ENCODE measurements at places on chromosomes 7 and 10.

DNA sequence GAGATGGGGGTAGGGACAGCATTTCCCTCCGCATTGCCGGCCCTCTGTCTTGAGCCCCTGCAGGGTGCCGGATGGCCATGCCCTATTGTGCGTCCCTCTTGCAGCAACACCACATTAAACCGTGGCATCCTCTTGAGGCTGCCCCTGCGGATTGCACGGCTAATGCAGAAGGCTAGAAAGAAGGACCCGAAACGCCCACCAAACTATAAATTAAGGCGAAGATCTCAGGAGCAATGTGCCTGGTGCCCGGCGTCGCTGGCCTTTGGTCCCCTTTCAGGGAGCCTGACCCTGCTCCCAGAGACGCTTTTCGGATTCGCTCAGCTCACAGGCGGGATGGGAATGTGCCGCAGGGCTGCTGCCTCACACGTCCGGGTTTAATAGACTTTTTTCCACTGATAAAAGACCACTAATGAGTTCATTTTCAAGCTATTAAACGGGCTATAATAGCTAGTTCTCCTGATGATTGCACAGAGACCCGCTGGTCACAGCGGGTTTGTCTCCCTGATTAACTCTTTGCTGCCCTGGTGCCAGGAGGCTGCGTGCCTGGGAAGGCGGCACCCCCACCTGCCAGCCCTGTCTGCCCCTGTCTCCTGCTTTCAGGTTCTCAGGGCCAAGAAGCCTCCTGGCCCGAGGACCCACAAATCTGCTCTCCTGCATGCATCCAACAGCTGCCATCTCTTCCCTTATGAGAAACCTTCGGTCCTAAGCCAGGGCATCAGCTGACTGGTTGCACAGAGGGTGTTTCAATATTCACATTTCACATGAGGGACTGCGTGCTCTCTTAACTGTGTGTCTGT lies 128.3 kb downstream of the ADARB2 start:
- DNase-seq: no peak

- no peak for DNase-seq
Measured at GRCh38 chr10:5321273-5321672, 43.5 kb upstream of the UCN3 start.

GRCh38 chr7:45663167-45663921 lies 89.2 kb downstream of the ADCY1 start:
- no peak for DNase-seq

DNA sequence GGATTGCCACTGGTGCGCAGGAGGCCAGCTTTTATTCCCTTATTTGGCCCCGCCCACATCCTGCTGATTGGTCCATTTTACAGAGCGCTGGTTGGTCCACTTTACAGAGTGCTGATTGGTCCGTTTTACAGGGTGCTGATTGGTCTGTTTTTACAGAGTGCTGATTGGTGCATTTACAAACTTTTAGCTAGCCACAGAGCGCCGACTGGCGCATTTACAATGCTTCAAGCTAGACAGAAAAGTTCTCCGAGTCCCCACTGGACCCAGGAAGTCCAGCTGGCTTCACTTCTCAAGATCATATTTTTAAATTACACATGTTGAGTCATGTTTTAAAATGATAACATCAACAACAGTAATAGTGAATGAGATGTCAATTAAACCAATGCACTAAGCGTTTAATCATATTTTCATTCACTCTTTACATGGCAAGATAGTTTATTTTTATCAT lies 128.3 kb downstream of the CUBN start:
- no peak for DNase-seq

- no peak for DNase-seq
Measured at GRCh38 chr10:8428654-8429053, 374.2 kb downstream of the GATA3 start.
